Chondrocyte (in vitro differentiated cells): ENCODE measurements at places on chromosomes 13 and 19. TPM values are rescaled to one million over a fixed set of nuclear protein-coding genes. Genes with fewer than 3 reads are reported as not detected.
A peak's percentile ranks its signal among the peaks of the same experiment; 100 is the strongest.

DNA sequence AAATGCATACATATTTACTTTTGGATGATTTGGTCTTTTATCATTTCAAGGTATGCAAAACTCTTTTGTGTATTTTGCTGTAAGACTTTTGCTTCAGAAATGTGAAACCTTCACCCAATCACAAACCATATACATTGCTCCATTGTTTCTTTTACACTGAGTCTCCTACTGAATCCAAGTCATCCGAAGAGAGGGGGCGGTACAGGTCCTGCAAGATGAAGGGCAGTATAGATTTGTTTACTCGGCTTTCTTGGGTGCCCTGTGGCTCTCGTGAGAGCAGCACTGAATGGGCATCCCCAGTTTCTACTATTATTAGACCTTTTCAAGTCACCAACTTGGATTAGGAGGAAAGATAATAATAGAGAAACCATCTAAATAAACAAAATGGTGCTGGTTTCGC is 280.6 kb downstream of the DCLK1 start:
- H3K4me3 ChIP-seq, result no peak overlapping the region
- no peak for DNase-seq

GRCh38 chr13:60427285-60427684 is 30.3 kb downstream of the TDRD3 start:
- H3K4me3 ChIP-seq, result no peak overlapping the region
- peaks cover 10% of the 10 kb centered on the region for H3K4me1 ChIP-seq
- no peak for DNase-seq
- no peaks in the 10 kb centered on the region for H3K36me3 ChIP-seq

DNA sequence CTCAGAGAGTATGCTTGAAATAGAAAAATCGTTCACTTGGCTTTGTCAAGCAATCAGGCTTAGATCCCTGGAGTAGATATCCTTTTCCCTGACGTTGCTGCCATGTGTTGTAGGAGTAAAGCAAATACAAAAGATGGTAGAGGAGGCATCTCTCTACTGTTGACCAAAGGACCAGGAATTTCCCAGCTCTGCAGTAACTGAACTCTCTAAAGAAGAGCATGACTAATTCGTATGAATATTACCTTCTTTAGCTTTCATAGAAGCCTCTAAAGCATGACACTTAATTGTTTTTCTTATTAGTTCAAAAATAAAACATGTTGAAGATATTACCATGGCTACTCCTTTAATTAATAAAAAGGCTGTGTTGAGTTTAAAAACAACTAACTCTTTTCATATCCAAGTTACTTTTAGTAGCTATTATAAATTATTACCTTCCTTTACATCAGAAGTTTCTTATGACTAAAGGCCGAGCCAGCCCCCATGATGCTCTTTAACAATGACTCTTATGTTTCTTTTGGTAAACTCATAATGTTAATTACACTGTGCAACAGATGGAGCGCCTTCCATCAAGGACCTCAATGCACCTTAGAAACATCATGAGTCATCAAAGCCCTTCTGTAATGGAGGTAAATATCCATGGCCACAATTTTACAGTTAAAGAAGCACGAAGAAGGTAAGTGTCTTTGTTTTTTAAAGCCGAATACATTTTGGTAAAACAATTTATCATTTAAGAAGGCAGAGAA is 352.4 kb downstream of the KLF5 start:
- no peak overlapping the region for H3K4me3 ChIP-seq
- H3K4me1 ChIP-seq, result peaks cover 7% of the 10 kb centered on the region

- no peaks in the 10 kb centered on the region for H3K27me3 ChIP-seq
- H3K36me3 ChIP-seq, result no peaks in the 10 kb centered on the region
- H3K4me3 ChIP-seq, result no peak overlapping the region
- DNase-seq, result no peak
- no peaks in the 10 kb centered on the region for H3K4me1 ChIP-seq
- H3K27ac ChIP-seq, result no peak overlapping the region
These were observed 1187.7 kb upstream of the PCDH9 start for GRCh38 chr13:68417801-68418200.

GRCh38 chr13:44249431-44249836 is 124.2 kb upstream of the SERP2 start:
- H3K4me3 ChIP-seq, result no peak overlapping the region
- peak overlapping the region; percentile 61 for H3K27ac ChIP-seq
- no peak for DNase-seq
- H3K27me3 ChIP-seq, result no peaks in the 10 kb centered on the region
- peaks cover 17% of the 10 kb centered on the region for H3K4me1 ChIP-seq
- no peaks in the 10 kb centered on the region for H3K36me3 ChIP-seq

DNA sequence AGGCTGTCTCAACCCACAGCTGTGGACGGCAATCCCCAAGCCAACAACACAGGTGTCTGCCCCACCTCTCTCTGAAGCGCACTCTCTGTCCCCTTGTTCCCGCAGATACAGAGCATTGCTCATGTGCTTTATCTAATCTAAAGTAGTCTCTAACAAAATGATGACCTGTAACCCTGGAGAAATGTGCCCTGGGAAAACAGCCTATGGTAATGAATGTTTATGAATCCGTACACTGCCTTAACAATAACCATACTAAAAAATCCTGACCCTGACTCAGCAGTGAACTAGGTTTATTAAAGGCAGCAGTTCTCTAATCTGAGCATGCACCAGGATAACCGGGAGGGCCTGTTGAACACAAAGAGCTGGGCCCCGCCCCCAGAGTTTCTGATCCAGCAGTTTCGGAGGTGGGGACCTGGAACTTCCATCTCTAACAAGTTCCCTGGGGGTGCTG is 50.7 kb upstream of the SLC15A1 start:
- peaks cover 17% of the 10 kb centered on the region for H3K36me3 ChIP-seq
- H3K27me3 ChIP-seq, result no peaks in the 10 kb centered on the region
- no peak overlapping the region for H3K4me3 ChIP-seq
- H3K27ac ChIP-seq, result no peak overlapping the region
- DNase-seq, result no peak
- H3K4me1 ChIP-seq, result no peaks in the 10 kb centered on the region

GRCh38 chr19:54369082-54369687 is 4.5 kb upstream of the LAIR1 start:
- no peak for DNase-seq
- H3K27me3 ChIP-seq, result peaks cover 5% of the 10 kb centered on the region
- no peak overlapping the region for H3K4me3 ChIP-seq
- no peaks in the 10 kb centered on the region for H3K36me3 ChIP-seq
- H3K4me1 ChIP-seq, result no peaks in the 10 kb centered on the region

DNA sequence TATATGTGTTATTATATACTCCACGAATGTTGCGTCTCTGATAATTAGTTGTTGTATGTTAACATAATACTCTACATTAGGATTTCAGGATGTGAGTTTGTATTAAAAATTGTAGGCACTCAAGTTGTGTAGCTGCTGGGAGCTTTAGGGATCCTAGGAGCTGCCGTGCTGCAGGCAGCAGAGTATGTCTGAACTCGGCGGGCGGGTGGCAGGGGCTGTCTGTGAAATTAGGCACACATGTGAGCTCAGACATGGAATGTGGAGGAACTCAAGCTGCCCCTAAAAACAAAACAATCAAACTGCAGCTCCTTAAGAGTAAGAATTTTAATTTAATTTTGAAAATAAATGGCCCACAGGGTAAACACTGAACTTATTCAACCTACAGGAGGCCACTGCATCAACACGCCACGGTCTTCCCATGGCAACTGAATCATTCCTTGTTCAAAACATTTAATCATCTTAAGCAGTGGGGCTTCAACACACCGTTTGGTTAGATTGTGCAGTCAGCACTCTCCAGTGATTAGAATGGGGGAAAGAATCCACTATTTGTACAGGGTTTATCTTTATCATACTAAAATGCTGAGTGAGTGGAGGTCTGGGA is 22.7 kb downstream of the SERTM1 start:
- no peak overlapping the region for H3K27ac ChIP-seq
- H3K4me1 ChIP-seq, result no peaks in the 10 kb centered on the region
- no peak for DNase-seq
- H3K4me3 ChIP-seq, result no peak overlapping the region
- peaks cover 45% of the 10 kb centered on the region for H3K27me3 ChIP-seq
- no peaks in the 10 kb centered on the region for H3K36me3 ChIP-seq

GRCh38 chr19:39209196-39209595 is 5.1 kb upstream of the SYCN start:
- H3K27me3 ChIP-seq, result peaks cover 23% of the 10 kb centered on the region
- no peaks in the 10 kb centered on the region for H3K36me3 ChIP-seq
- no peak overlapping the region for H3K27ac ChIP-seq

GRCh38 chr13:47025791-47026447 is 129.1 kb upstream of the HTR2A start:
- H3K36me3 ChIP-seq, result no peaks in the 10 kb centered on the region
- no peak overlapping the region for H3K27ac ChIP-seq
- no peak overlapping the region for H3K4me3 ChIP-seq

- H3K36me3 ChIP-seq, result peaks cover 2% of the 10 kb centered on the region
- H3K4me1 ChIP-seq, result peaks cover 20% of the 10 kb centered on the region
- no peak for DNase-seq
- H3K27me3 ChIP-seq, result no peaks in the 10 kb centered on the region
- peak overlapping the region; percentile 80 for H3K27ac ChIP-seq
- no peak overlapping the region for H3K4me3 ChIP-seq
These were observed 582 bp upstream of the PTPRH start for GRCh38 chr19:55209693-55210472.

GRCh38 chr13:112351825-112352224 is 24.3 kb upstream of the SPACA7 start:
- no peak for DNase-seq
- H3K4me1 ChIP-seq, result peaks cover 12% of the 10 kb centered on the region
- H3K36me3 ChIP-seq, result no peaks in the 10 kb centered on the region
- peaks cover 9% of the 10 kb centered on the region for H3K27me3 ChIP-seq
- no peak overlapping the region for H3K4me3 ChIP-seq

- DNase-seq, result no peak
- no peak overlapping the region for H3K27ac ChIP-seq
- H3K27me3 ChIP-seq, result no peaks in the 10 kb centered on the region
- no peak overlapping the region for H3K4me3 ChIP-seq
These were observed 82.2 kb downstream of the LACC1 start for GRCh38 chr13:43961909-43962308.

- H3K4me3 ChIP-seq, result no peak overlapping the region
- DNase-seq, result no peak
- no peaks in the 10 kb centered on the region for H3K36me3 ChIP-seq
These were observed 47.3 kb upstream of the NPAS1 start for GRCh38 chr19:46972311-46972710.

GRCh38 chr13:73960474-73960873 is 173.7 kb downstream of the KLF12 start:
- H3K4me1 ChIP-seq, result peaks cover 17% of the 10 kb centered on the region
- no peak overlapping the region for H3K27ac ChIP-seq
- H3K36me3 ChIP-seq, result peaks cover 1% of the 10 kb centered on the region
- no peak overlapping the region for H3K4me3 ChIP-seq
- no peaks in the 10 kb centered on the region for H3K27me3 ChIP-seq

The KIR2DL4 gene
- total RNA-seq, result not detected in 3 replicates

The PCDH17 gene
- 0.32 to 0.36 TPM (median 0.34 TPM) in 3 replicates for total RNA-seq

The IFI30 gene
- 0.33 to 2.1 TPM (median 1.7 TPM) in 3 replicates for total RNA-seq

The SLC25A23 gene
- 47.8 to 51.7 TPM (median 49.4 TPM) in 3 replicates for total RNA-seq

The ADAMTS10 gene
- total RNA-seq, result 69.3 to 100 TPM (median 73.6 TPM) in 3 replicates
